IMR-90 (cell line): ENCODE measurements at places on chromosomes 5 and 9. TPM values are rescaled to one million over a fixed set of nuclear protein-coding genes. Genes with fewer than 3 reads are reported as not detected.
A peak's percentile ranks its signal among the peaks of the same experiment; 100 is the strongest.

Gene TRIM41
- polyA plus RNA-seq: 15.7 and 16.9 TPM in 2 replicates

Gene WNK2
- not detected in 2 replicates for polyA plus RNA-seq

DNA sequence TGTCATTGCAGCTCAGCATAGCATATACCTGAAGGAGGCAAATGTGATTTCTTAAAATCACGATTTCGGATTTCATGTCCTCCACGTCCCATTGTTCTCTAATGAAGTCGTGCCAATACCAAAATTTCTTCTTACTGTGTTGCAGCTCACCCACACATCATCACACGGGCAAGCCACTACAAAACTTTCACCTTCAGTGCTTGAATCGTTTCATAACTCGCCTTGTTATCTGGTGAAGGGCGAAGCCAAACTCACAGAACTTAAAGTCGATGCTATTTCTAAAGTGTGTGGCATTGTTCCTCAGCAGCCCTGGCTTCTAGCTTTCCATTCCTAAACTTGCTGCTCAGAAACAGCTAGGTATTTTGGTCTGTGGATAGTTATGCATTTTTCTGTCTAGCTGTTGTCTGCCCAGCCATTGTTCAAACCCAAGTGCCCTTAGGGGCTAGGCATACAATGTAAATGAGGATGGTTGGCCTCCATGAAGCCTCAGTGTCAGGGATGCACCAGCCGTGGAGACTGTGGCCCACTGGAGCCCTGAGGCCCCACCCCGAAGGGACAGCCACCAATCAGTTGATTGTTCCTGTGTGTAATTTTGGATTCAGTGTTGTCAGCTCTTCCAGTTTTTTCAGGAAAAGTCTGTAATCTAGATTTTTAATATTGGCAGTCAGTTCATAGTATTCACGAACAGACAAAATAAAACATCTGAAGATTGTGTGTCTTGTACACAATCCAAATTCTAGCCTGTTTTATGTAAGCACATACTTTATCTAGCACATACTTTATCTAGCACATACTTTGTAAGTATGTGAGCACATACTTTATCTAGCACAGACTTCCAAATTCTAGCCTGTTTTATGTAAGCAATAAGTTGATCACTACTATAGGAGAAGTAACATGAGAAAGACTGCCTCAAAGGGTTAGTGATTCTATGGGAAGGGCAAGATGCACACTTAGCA lies 112.8 kb downstream of the DAPK1 start:
- DNase-seq: peak; percentile 39
- H3K27ac ChIP-seq: peak overlapping the region; percentile 54; the same call in 1 of the 2 replicates
- H3K4me1 ChIP-seq: peaks cover 5% of the 10 kb centered on the region
- no peaks in the 10 kb centered on the region for H3K36me3 ChIP-seq
- peaks cover 2% of the 10 kb centered on the region; the same call in 1 of the 2 replicates for H3K27me3 ChIP-seq
- no peak overlapping the region for H3K4me3 ChIP-seq

DNA sequence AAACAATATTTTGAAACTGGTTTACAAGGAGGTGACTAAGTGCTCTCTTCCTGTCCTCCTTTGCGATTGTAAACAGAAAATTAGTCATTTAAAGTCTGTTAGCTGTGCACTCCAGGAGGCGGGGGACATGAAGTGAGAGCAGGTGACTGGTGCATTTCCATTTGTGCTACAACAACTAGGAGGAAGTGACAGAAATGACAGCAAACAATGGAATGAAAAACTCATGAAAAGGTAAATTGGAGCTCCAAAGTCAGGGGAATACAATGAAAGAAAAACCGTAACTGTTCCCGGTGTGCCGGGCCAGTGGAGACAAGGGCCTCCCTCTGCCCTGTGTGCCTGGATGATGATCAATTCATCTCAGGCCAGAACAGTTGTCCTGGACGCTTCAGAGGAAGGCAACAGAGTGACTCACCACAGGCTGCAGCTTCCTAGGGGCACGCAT lies 439.9 kb downstream of the GADD45G start:
- no peaks in the 10 kb centered on the region for H3K27me3 ChIP-seq
- DNase-seq: no peak
- no peak overlapping the region for H3K4me3 ChIP-seq
- no peak overlapping the region for H3K27ac ChIP-seq

DNA sequence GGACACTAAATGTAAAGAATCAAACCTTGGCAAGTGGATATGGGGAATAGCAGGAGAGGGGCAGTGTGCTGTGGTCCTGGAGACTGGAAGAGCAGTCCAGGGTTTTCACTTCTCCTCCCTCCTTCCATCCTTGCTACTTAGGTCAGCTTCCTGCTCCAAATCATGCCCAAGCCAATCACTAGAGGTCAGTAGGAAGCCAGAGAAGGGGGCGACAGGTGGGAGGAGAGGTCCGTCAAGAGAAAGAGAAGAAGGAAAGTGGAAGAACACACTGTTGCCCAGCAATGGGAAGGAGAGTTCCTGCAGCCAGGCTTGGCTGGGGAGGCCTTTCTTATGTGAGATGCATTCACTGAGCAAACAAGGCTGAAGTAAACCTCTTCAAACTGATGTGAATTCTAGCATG lies 289.6 kb downstream of the DTWD2 start:
- no peak overlapping the region for H3K4me3 ChIP-seq
- H3K27me3 ChIP-seq: no peaks in the 10 kb centered on the region
- no peaks in the 10 kb centered on the region for H3K4me1 ChIP-seq
- no peaks in the 10 kb centered on the region for H3K36me3 ChIP-seq
- no peak for DNase-seq

DNA sequence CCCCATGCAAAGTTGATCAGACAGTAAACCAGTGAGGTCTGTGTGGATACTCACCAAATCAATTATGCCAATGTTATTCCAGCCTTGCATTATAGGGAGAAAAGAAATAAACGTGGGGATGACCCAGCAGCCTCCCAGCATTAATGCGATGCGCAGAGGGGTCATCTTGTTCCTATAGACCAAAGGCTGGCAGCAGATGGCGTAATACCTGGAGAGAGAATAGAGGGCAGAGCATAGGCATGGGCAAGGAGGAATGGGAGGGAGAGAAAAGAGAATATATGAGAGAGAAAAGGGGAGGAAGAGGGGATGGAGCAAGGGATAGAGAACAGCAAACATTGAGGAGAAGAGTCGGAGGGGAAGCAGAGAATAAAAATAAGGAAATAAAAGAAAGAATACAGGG lies 131.2 kb downstream of the HTR4 start:
- H3K36me3 ChIP-seq: no peaks in the 10 kb centered on the region
- H3K4me3 ChIP-seq: no peak overlapping the region
- H3K4me1 ChIP-seq: no peaks in the 10 kb centered on the region
- H3K27ac ChIP-seq: no peak overlapping the region

- no peak overlapping the region for H3K4me3 ChIP-seq
- DNase-seq: peak; percentile 94
- H3K4me1 ChIP-seq: peaks cover 3% of the 10 kb centered on the region; the same call in 1 of the 2 replicates
- H3K27me3 ChIP-seq: no peaks in the 10 kb centered on the region
Measured at GRCh38 chr5:93236807-93237421, 344.1 kb downstream of the NR2F1-AS1 start.
